ENCODE measurements at places on chromosomes 7 and 10. TPM values are rescaled to one million over a fixed set of nuclear protein-coding genes. Genes with fewer than 3 reads are reported as not detected.

The ZNF804B gene
- total RNA-seq: 0.10 TPM

The ATG9B gene
- total RNA-seq: 9.4 TPM

The RGR gene
- not detected for total RNA-seq

The GARIN1A gene
- total RNA-seq: 8.2 TPM

The TMEM139 gene
- not detected for total RNA-seq

The CNOT4 gene
- 25.3 TPM for total RNA-seq

Measured in glutamatergic neuron (in vitro differentiated cells).